ENCODE measurements at places on chromosomes 2 and 18.

GRCh38 chr2:201907563-201907881, 101.2 kb downstream of the CDK15 start:
- DNase-seq = no peak

- no peak for DNase-seq
Measured at GRCh38 chr18:78726326-78727056, 253.1 kb upstream of the SALL3 start.

- DNase-seq = no peak
Measured at GRCh38 chr2:220370764-220371163, 743.3 kb downstream of the SLC4A3 start.

GRCh38 chr2:74695663-74696062, 41.6 kb downstream of the SEMA4F start:
- DNase-seq = no peak

DNA sequence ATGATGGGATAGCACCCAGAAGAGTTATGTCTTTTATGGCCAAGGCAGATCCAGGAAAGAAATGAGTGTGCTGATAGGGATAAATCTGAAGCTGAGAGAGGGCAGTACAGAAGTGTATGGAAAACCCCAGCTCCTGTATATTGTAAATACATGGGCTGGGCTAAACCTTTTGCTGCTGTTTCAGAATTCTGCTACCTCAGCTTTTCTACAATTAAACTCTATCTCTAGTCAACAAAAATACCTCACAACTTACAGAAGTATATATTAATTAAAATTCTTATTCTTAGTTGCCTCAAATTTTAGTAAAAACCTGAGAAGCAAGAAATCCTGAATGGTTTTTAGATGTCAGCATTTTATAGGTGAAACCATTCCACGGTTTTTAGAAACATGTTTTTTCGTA, 889.5 kb upstream of the NXPH2 start:
- no peak for DNase-seq

GRCh38 chr18:47251289-47252120, at the start of gene SKOR2:
TSS of gene SKOR2 (minus strand) at chr18:47251660. CDS start at chr18:47249183, 2,477 bp downstream.
- no peak for DNase-seq

DNA sequence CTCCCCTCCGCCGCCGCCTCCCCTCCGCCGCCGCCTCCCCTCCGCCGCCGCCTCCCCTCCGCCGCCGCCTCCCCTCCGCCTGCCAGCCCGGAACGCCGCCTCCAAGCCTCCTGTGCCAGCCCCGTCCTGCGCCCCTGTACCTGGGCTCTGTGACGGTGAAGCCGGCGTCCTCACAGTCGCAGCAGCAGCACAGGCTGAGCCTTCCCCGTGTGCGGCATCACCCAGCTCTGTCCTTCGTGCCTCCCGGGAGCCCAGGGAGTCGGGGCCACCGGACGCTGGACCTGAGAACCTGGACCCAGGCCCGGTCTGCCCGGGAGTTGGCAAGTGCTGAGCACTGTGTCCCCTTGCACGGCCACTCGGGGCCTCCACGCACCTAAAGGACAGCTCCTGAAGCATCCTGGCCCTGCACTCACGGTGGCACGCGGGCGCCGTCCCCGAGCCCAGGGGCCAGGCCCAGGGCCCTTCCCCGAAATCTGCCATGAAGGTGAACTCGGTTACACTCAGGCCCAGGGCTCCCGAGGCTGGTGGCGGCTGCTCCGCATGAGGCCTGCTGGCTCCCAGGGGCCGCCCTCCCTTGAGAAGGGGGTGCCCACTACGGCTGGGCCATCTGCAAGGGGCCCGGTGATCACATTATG, 32.9 kb downstream of the RTP5 start:
- DNase-seq = peak; percentile 16

- no peak for DNase-seq
Measured at GRCh38 chr2:124692707-124693106, 667.6 kb downstream of the CNTNAP5 start.

DNA sequence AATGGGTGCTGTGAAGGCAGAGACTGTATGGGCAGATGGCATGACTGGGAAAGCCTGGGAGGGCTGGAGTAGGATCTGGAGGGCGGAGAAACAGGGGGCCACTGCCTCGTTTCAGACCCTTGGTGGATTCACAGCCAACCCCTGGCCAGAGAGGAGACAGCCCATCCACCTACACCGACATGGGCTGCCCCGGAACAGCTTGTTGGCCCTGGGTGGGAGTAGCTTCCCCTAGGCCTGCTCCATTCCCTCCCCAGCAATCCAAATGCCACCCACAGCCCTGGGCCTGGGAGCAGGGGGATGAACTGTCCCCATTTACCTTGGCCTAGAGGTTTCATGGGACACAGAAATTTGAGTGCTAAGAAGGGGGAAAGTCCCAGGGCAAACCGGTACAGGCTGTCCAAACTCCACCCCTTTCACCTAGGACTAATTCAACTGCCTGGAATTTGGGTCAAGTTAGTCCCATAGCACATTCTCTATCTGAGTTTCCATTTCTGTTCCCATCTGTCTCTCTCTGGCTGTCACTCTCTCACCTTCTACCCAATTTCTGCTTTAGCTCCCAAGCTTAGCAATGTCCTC, 37.0 kb downstream of the LBH start:
- no peak for DNase-seq

- no peak for DNase-seq
Measured at GRCh38 chr2:151380580-151381235, 23.3 kb downstream of the TNFAIP6 start.

GRCh38 chr2:201882353-201883090, 76.2 kb downstream of the CDK15 start:
- DNase-seq = peak; percentile 61

- DNase-seq = no peak
Measured at GRCh38 chr2:239295377-239296019, 105.3 kb downstream of the HDAC4 start.

GRCh38 chr2:208300847-208301618, 35.0 kb downstream of the PIKFYVE start:
- DNase-seq = no peak

- no peak for DNase-seq
Measured at GRCh38 chr2:179701524-179702110, 159.8 kb downstream of the ZNF385B start.

GRCh38 chr2:14826518-14826917, 194.0 kb downstream of the LRATD1 start:
- no peak for DNase-seq

DNA sequence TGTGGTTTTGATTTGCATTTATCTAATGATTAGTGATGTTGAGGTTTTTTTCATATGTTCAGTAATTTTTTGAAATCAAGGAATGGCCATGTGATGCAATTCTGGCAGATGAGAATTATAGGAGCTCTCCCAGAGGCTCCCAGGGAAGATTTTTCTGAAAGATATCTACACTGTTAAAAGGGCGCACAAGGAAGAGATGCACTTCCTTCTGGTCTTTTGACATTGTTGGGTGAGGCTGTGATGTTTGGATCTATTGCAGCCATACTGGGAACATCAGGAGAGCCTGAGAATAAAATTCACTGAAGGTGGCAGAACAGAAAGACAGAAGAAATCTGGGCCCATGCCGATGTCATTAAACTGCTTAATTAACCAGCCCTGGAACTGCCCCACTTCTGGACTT, 108.5 kb downstream of the DDX1 start:
- no peak for DNase-seq

DNA sequence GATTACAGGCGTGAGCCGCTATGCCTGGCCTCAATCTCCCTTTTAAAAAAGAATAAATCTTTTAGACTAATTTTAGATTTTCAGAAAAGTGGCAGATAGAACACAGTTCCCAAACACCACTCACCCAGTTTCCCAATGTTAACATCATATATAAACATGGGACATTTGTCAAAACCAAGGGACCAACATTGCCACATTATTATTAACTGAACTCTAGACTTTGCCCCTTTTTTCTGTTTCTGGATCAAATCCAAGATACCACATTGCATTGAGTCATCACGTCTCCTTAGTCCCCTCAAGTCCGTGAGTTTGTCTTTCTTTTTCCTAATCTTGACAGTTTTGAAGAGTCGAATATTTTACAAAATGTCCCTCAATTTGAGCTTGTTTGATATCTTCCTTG, 2.4 kb downstream of the C2orf42 start:
- DNase-seq = no peak

DNA sequence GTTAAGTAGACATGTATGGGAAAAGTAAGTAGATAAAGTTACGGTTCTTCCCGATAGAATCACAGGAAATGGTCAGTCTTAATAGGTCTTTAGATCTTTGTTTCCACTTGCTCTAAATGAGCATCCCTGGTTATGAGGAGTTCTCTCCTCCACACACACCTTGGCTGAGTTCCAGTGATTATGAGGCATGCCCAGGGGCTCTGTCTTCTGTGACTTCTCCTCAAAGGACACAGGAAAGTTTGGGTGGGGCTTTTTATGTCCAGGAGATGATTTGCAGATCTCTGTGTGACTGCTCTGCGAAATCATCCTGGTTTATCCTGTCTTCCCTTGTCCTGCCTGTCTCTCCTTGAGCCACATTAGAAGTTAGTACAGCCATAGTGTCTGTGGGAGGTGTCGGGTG, 83.9 kb upstream of the EML6 start:
- DNase-seq = no peak

GRCh38 chr2:173513107-173513727, 158.5 kb downstream of the CDCA7 start:
- no peak for DNase-seq

DNA sequence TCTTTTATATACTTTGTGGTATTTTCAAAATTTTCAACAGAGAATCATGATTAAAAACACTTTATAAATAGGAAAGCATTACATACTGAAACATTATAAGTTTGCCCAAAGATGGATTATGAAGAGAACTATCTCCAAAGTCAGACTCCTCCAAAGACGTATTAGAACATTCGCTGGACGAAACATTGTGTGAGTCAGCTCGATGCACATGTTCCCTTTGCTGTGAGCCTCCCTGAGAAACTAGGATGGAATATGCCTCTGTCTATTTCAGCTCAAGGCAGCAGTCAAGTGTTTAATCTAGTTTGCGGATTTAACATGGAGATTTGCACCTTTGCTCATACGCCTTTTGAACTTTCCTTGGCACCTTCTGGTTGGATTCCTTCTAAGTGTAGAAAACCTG, 92.2 kb upstream of the NCKAP5 start:
- no peak for DNase-seq

DNA sequence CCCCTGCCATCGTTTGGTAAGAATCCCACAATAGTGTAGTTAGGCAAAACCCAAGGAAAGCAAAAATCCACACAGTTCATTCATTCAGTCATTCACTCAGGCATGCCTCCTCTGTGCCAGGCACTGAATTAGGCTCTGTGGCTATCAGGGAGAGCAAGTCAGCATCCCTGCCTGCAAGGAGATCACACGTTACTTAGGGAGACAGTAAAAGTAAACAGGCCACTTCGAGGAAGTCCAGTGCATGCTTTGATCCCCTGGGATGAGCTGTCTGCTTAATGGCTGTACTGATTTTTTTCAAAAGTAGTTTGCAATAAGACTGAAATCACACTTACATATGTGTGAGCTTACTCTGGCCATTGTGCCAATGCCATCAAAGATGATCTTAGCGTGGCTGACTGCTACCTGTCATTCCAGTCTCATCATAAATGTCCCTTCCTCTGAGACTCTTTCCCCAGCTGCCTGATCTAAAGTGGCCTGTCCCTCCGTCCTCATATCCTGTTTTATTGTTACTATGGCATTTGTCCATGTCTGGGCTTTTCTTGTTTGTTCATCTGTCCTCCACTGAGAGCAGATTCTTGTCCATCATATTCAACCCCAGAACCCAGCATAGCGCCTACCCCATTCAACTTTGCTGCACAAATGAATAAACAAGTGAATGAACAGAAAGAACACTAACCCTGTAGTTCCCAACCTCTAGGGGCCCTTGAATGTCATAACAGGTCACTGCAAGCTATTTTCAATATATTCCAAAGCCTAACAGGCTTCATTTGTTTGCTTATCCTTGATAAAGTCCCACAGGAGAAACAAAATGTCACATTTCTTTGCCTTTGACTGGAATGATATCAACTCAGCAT, 84.1 kb downstream of the GALNT14 start:
- DNase-seq = no peak

DNA sequence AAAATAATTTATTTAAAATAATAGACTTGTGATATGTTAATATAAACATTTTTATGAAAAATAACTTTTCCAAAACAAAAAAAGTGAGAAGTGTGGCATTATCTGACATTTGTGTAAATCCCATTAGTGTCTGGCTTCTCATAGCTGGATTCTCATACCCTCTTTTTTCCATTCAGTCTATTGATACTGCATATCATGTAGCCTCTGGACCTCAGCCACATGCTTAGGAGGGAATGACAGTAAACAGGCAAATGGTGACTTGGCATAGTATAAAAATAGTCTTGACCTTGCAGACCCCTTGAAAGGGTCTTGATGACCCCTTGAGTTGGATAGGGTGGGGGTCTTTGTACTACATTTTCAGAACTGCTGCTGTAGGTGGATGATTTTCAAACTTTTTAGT, 29.2 kb downstream of the GALNT1 start:
- no peak for DNase-seq

Measured in heart left ventricle (tissue), 16 donors.